Fibroblast of lung (primary cell): ENCODE measurements at places on chromosomes 12 and 14.

GRCh38 chr12:104485651-104486362, 29.1 kb downstream of the CHST11 start:
- no peak for DNase-seq

DNA sequence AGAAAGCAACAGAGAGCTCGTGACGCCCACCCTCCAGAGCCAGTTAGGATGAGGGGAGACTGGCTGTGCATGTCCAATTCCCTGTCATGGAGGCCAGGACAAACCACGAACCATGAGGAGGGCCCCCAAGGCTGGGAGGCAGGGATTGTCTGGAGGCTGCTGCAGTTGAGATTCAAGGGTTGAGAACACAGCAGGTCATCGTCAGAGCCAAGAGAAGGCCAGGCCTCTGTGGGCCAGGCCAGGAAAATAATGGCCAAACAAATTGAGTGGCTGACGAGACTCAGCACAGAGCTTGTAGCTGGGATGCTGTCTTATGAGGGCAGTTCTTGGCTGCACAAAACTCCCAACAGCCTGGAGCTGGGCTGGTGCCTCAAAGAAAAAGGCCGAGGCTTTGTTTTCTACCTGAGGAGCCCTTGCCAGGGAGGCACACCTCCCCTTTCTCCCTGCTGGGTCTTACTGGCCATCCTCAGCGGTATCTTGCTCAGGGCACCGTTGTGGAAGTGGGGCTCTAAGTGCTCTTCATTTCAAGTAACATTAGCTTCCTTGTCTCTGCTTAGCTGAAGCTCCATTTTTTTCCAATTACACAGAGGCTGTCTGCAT, 665.9 kb downstream of the BCL11B start:
- no peak for DNase-seq

DNA sequence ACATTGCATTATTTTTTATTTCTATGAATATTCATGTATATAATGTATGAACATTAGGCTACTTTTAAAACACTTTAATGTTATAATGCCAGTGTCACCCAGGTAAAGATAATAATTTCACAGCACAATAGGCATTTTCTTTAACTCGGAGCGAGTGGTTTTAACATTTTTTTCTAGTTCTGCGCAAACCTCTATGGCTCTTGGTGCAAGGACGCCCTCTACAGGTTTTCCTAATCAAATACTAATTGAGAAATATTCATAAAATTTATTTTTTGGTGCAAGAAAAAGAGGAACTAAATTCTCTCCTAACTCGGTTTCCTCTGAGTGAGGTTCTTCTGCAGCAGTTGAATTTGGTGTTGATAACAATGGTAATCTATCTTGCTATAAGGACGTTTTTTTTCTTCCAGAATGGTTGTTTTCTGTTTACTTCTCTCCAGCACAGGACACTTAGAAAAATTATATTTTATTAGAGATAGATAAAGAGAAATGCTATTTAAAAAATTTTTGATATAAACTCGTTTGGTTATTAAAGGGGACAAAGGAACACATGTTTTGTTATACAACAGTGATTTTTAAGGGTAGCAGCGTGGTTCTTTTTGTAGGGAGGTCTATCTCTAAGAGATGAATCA, 2.4 kb upstream of the WIF1 start:
- DNase-seq = peak; percentile 5

DNA sequence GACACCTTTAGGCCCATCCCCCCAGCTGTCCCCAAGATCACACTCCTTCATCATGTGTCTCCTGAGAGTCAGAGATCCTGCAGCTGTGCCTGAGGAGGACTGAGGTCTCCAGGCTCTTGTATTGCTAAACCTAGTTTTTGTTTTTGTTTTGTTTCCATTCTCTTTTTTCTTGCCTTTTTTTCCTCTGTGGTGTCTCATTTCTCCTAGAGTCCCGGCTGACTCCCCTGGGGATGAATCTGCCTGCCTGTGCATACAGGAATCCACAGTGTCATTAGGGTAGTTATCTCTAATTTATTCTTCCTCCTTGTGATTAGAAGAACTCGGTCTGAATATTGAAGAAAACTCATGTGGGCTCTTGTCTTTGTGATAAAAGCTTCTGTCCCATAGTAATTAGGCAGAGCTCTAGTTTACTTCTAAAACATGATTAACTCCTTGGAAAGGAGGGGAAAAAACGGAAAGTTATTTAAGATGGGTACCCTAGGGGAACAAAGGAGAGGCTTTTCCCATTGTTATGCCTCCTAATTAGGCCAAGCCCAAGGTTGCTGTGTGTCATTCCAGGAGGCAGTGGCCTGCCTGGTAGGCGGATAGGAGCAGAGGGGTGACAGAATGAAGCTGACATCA, 343.2 kb downstream of the ZFP36L1 start:
- DNase-seq = no peak

DNA sequence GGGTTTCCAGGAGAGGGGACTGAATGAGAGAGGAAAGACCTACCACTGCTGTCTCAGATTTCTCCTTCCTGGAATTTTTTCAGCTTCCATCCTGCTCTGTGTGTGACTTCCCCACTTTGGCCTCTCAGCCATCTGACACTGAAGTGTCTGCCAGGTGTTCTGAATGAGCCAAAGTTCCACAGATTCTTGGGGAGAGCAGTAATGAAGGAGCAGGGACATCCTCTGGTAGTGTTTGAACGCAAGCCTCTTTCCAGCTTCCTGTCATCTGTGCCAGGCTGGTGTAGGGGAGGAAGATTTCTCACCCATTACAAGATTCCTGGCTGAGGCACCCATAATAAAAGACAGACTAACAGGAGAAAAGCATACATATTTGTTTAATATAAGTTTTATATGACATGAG, 141.7 kb upstream of the NRXN3 start:
- DNase-seq = no peak

DNA sequence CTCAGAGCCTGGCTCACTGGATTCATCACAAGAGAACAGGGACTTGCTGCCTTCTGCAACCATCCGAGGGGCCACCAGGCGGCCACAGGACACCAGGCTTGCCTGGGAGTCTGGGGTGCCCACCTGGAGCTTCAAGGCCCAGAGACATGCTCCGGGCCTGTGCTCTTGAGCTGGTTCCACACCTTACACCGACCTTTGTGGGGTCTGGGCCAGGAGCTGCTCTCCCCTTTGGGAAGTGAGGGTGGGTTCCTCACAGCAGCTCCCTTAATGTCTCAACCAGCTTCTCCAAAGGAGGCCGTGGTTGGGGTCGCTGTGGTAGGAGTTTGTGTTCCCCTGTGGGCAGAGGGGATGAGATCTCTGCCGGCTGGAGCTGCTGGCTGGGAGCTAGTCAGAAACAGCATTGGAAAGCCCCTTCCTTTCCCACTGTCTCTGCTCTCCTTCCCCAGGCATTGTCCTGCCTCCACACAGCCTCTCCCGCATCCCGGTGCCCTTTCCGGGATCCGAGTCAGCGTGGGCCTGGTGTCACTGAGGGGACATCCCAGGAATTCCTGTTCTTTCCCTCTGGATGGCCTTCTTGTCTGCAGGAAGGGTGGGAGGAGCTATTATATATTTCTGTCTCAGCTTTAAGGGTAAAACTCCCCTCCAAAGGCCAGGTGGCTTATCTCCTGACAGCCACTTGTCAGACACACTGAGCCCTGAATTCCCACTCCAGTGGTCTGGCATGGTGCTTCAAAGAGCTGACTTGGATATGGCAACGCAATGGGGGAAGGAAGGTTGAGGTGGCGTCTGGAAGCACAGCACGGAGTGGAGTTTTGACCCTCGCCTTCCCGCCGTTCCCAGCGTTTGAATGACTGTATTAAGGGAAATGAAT, 5.1 kb upstream of the PAPLN start:
- DNase-seq = no peak

DNA sequence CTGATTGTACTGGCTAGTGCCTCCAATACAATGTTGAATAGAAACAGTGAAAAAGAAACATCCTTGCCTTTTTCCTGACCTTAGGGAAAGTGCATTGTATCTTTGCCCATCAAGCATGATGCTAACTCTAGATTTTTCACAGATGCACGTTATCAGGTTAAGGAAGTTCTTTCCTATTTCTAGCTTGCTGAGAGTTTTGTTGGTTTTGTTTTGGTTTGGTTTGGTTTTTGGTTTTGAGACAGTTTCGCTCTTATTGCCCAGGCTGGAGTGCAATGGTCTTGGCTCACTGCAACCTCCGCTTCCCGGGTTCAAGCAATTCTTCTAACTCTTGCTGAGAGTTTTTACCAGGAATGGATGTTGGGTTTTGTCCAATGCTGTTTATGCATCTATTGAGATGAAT, 89.0 kb downstream of the BRMS1L start:
- DNase-seq = no peak
